ENCODE measurements at places on chromosomes 6 and 20. TPM values are rescaled to one million over a fixed set of nuclear protein-coding genes. Genes with fewer than 3 reads are reported as not detected.

BEND6 gene
- polyA plus RNA-seq, result 0.39 TPM

RPS6KA2 gene
- polyA plus RNA-seq, result 102 TPM

PTCRA gene
- polyA plus RNA-seq, result 4.6 TPM

PAK1IP1 gene
- 11.3 TPM for polyA plus RNA-seq

KCNQ2 gene
- polyA plus RNA-seq, result 0.18 TPM

ASIP gene
- polyA plus RNA-seq, result 0.15 TPM

DNA sequence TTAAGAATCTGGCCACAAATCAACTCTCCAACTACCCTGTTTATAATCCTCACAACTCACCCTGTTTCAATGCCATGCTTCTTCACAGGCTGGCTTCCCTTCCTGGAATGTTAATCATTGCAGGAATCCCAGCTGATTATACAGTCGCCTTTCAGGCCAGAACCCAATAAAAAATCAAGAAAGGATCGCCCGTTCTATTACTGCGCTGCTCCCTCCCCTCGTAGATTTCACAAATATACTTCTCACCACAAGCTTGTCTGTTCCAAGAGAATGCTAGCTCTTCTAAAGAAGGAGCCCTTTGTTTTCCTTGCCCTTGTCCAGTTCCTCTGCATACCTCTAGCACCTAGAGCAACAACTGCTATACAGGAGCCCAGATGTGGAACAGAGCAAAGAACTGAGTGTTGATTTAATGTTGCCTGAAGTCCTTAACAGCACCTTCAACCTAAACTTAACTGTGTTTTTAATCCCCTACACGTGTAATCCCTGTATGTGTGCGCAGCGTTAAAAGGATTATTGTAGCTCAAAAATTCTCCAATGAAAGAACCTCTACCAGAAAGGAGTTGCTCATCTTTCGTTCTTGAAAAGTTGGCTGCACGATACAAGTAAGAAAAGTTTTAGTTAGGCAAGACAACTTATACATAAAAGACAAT lies 988 bp downstream of the ECHDC1 start:
- peak overlapping the region; percentile 91 for H3K4me3 ChIP-seq
- peaks cover 2% of the 10 kb centered on the region for H3K36me3 ChIP-seq
- H3K27me3 ChIP-seq, result no peaks in the 10 kb centered on the region
- H3K4me1 ChIP-seq, result peaks cover 6% of the 10 kb centered on the region
- peak overlapping the region; percentile 55 for H3K27ac ChIP-seq
- DNase-seq, result peak; percentile 58

- H3K36me3 ChIP-seq, result peaks cover 30% of the 10 kb centered on the region
- DNase-seq, result no peak
- no peak overlapping the region for H3K4me3 ChIP-seq
- no peaks in the 10 kb centered on the region for H3K4me1 ChIP-seq
- H3K27me3 ChIP-seq, result no peaks in the 10 kb centered on the region
- no peak overlapping the region for H3K27ac ChIP-seq
Measured at GRCh38 chr6:111278731-111279130, 191.4 kb downstream of the SLC16A10 start.

DNA sequence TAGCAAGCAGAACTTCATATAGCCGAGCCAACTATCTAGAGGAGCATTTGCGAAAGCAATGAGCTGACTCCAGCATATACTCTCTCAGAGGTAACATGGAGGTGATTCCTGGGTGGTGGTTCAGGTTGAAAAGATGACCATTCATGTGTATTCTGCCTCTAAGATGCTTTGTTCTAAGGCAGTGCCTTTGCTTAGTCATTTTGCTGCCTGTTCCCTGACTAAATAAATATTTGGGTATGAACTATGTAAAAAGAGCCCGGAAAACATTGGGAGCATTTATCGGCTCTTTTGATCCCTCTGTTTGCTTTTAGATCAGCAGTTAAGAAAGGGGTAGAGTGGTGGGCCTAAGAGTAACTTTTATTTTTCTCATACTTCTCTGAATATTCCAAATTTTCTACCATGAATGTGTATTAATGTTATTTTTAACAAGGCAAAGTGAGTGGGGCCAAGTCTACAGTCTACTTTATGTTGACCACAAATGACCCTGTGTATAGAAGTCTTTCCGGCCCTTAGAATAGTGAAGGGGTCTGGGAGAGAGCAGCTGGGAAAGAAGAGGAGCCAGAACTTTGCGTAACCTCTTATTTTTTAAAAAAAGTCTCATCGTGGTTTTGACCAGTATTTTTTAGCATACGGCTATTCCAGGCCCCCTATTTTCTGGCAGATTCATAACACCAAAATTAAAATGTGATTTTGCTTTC lies 206.5 kb upstream of the EYA4 start:
- no peak overlapping the region for H3K4me3 ChIP-seq
- no peaks in the 10 kb centered on the region for H3K27me3 ChIP-seq
- no peaks in the 10 kb centered on the region for H3K4me1 ChIP-seq
- H3K36me3 ChIP-seq, result no peaks in the 10 kb centered on the region

DNA sequence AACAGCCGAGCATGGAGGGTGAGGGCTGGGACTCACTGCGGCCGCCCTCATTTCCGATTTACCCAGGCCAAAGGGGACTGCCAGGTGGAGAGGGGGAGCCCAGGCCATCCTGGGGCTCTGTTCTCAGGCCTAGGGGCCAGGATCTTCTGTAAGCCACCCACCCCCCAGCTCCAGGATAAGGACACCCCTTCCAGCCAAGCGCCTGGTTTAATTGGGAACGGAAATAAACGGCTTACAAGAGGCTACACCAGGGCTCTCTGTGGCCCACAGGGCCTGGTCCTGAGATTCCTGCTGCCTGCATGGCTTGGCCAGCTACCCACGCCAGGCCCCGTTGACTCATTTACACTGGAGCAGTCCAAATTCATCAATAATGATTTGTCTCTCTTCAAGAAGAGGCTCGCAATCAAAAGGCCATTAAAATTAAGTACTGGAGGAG lies 68.1 kb upstream of the TOP1 start:
- H3K4me3 ChIP-seq, result no peak overlapping the region
- DNase-seq, result no peak
- no peak overlapping the region for H3K27ac ChIP-seq
- H3K4me1 ChIP-seq, result peaks cover 6% of the 10 kb centered on the region
- H3K36me3 ChIP-seq, result no peaks in the 10 kb centered on the region

- no peaks in the 10 kb centered on the region for H3K27me3 ChIP-seq
- H3K4me3 ChIP-seq, result no peak overlapping the region
- H3K27ac ChIP-seq, result no peak overlapping the region
- H3K4me1 ChIP-seq, result no peaks in the 10 kb centered on the region
- no peaks in the 10 kb centered on the region for H3K36me3 ChIP-seq
Measured at GRCh38 chr6:8535519-8535918, 100.2 kb upstream of the SLC35B3 start.

- H3K4me3 ChIP-seq, result no peak overlapping the region
- no peak overlapping the region for H3K27ac ChIP-seq
Measured at GRCh38 chr6:36999751-37000125, 5.7 kb upstream of the FGD2 start.

DNA sequence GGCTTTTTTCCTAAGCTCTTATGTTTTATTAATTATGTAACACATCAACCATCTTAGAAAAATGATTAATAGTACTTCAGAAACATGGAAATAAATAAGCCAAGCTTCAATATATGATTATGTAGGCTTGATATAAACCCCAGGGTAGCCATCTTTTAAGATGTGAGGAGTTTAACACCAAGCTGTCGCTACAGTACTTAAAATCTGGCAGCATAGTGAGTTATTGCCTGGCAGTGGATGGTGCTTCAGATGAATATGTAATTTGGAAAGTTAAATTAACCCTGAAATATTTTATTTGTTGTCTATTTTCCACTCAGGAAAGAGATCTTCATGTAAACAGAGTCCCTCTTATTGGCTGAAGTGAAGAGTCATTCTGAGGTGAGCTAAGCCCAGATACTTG lies 339.0 kb upstream of the ZFP64 start:
- DNase-seq, result no peak
- H3K27me3 ChIP-seq, result no peaks in the 10 kb centered on the region
- no peak overlapping the region for H3K4me3 ChIP-seq
- no peaks in the 10 kb centered on the region for H3K4me1 ChIP-seq
- H3K36me3 ChIP-seq, result no peaks in the 10 kb centered on the region
- H3K27ac ChIP-seq, result no peak overlapping the region

DNA sequence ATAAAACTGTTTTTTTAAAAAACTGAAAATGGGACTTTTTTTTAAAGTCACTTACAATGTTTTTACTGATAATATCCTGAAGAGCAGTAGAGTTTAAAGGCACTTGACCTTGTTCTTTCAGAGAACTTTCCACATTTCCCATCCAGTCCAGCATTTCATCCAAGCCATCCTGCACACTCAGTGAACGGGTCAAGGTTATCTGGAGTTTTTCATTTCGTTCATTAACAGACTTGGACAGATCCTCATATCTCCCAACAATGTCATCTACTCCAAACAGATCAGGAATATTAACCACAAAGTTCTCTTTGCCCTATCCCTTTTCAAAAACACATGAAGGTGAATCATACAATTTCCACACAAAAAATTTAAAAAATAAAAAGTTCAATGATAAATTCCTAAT lies 69.1 kb downstream of the DST start:
- DNase-seq, result no peak
- peaks cover 3% of the 10 kb centered on the region for H3K4me1 ChIP-seq
- no peak overlapping the region for H3K4me3 ChIP-seq
- peaks cover 4% of the 10 kb centered on the region for H3K36me3 ChIP-seq
- no peaks in the 10 kb centered on the region for H3K27me3 ChIP-seq

DNA sequence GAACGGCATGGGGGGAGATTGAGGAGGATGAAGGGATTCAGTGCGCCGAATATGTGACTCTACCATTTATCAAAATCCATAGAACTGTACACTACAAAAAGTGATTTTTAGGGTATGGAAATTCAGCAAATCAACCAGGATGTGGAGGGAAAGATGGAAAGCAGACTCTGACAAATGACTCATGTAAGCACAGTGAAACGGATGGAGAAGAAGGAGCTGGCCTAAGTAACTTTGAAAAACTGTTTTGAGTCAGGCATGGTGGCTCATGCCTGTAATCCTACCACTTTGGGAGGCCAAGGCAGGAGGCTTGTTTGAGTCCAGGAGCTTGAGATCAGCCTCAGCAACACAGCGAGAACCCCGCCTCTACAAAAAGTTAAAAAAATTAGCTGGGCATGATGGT lies 39.2 kb downstream of the MUC22 start:
- no peaks in the 10 kb centered on the region for H3K4me1 ChIP-seq
- H3K36me3 ChIP-seq, result no peaks in the 10 kb centered on the region
- H3K27me3 ChIP-seq, result no peaks in the 10 kb centered on the region

DNA sequence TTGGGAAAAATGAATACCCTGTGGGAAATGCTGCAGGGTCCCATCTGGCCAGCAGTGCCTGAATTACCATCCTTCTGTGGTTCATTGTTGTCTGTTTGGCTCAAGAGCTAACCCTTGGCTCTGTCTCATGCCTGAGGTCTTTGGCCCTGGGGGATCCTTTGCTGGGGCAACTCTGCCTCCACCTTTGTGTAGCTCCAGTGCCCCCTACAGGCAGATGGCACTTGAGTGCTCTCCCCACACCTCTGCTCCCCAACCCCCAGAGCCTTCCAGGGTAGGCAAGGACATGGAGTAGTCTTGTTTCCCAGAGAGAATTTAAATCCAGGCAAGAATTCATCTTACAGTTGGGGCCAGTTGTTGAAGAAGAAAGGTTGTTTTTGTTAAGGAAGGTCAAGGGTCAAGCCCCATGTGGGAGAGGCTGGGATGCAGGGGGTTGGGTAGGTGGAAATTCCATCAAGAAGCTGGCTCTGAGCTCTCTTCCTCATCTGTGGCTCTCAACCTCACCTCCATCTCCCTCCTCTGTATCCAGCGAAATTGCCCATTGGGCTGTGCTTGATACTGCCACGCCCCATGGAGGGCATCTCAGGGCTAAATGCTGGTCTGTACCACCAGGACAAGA lies 44.2 kb downstream of the ZNF831 start:
- no peaks in the 10 kb centered on the region for H3K27me3 ChIP-seq
- no peak overlapping the region for H3K27ac ChIP-seq
- no peak for DNase-seq
- H3K4me1 ChIP-seq, result no peaks in the 10 kb centered on the region
- no peaks in the 10 kb centered on the region for H3K36me3 ChIP-seq
- no peak overlapping the region for H3K4me3 ChIP-seq

DNA sequence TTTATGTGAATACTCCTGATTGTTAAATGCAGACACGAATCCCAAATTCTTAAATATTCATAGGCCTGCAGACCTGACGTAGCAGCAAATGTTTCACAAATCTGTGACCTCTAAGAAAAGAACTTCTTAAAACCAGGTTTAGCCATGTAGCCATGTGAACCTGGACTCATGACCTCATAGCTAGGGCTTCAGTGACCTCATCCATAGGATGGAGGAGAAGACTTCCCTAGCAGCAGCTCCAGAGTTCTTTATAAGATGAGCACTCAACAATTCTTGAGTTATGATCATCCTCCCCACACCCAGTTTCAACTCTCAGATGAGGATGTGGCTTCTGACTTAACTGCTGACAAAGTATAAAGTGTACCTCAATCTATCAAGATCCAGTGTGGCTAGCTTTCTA lies 45.8 kb upstream of the TCF21 start:
- no peak overlapping the region for H3K4me3 ChIP-seq
- DNase-seq, result no peak
- no peaks in the 10 kb centered on the region for H3K36me3 ChIP-seq
- H3K27ac ChIP-seq, result no peak overlapping the region
- H3K27me3 ChIP-seq, result no peaks in the 10 kb centered on the region

DNA sequence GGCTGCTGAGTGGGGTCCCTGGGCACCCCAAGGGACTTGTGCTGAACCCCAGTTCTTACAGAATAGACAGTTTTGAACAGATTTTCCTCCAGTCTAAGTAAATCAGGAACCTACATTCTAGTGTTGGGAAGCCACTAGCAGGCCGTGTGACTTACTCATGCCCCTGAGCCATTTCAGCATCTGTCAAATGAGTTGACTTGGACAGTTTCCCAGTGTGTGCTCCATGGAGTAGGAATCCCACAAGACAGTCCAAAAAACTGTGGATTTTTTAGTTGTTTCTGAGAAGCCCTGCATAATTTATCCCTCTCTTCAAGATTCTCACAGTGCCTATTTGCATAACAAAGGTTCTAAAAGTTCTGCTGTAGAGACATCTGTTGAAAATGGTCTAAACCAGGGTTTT lies 2.1 kb downstream of the GABRR2 start:
- no peaks in the 10 kb centered on the region for H3K27me3 ChIP-seq
- peaks cover 5% of the 10 kb centered on the region for H3K36me3 ChIP-seq
- peak overlapping the region; percentile 42 for H3K27ac ChIP-seq
- no peak overlapping the region for H3K4me3 ChIP-seq
- peak; percentile 32 for DNase-seq

GRCh38 chr20:34578025-34578424 lies 19.5 kb downstream of the MAP1LC3A start:
- DNase-seq, result no peak
- H3K27me3 ChIP-seq, result no peaks in the 10 kb centered on the region
- no peaks in the 10 kb centered on the region for H3K36me3 ChIP-seq
- H3K4me1 ChIP-seq, result peaks cover 28% of the 10 kb centered on the region

DNA sequence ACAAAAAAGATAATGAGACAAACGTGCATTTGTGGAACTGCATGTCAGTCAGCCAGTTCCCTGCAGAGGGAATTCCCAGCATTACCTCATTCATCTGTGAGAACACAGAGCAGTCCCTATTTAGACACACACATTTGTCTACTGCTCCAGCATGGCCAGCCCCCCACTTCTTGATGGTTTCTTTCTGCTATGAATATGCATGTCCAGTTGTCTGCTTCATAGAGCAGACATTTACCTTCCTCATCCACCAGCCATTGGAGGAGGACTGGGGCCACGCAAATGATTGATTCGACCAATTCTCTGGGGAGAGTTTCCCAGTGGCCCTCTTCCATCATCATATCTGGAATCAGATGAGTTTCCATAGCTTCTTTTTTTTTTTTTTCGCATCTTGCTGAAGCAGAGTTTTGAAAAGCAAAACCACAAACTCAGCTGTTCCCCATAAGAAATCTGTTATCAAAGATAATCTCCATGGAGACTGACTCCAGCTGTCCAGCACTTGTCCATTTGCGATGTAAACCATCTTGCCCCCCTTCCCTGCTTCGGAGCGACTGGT lies 11.8 kb downstream of the ENPP1 start:
- no peaks in the 10 kb centered on the region for H3K27me3 ChIP-seq
- H3K36me3 ChIP-seq, result no peaks in the 10 kb centered on the region
- H3K4me3 ChIP-seq, result no peak overlapping the region
- DNase-seq, result peak; percentile 65
- H3K4me1 ChIP-seq, result no peaks in the 10 kb centered on the region
- H3K27ac ChIP-seq, result no peak overlapping the region

All from lung (tissue), 17 donors.